Myocyte (in vitro differentiated cells): ENCODE measurements at places on chromosomes 5 and 9.
A peak's percentile ranks its signal among the peaks of the same experiment; 100 is the strongest.

- DNase-seq, result no peak
Measured at GRCh38 chr9:99515895-99516656, 294.0 kb downstream of the SEC61B start.

GRCh38 chr5:94153736-94154450, 412.5 kb upstream of the POU5F2 start:
- no peak for DNase-seq

DNA sequence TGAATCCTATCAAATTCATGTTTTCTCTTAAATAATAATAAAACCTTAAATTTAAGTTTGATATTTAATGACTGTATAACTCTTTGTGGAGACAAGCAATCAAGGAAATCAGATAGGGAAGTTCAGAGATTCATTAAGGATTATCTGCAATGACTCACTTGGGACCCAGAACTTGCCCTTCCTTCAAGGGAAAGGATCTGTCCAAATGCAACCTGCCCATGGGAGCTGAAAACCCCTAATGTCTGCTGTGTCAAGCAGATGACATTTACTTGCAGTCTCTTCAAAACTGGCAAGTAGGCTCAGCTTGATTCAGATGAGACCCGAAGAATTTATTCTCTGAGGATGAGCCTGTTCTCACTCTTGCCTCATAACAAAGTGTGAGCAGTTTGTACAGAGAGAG, 1577.6 kb downstream of the EFNA5 start:
- DNase-seq, result peak; percentile 6

GRCh38 chr5:152953788-152954483, 536.5 kb upstream of the GRIA1 start:
- DNase-seq, result no peak

DNA sequence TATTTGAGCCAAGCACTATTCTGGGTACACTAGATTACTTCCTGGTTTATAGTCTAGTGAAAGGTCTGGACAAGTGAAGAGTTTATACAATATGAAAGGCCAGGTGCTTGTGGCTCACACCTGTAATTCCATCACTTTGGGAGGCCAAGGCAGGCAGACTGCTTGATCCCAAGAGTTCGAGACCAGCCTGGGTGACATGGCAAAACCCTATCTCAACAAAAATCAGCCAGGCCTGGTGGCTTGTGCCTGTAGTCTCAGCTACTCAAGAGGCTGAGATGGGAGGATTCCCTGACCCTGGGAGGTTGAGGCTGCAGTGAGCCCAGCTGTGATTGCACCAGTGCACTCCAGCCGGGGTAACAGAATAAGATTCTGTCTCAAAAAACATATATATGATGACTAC, 9.5 kb upstream of the TXNDC15 start:
- no peak for DNase-seq
